Left lung (tissue), 14 donors: ENCODE measurements at places on chromosomes 2 and 18. TPM values are rescaled to one million over a fixed set of nuclear protein-coding genes. Genes with fewer than 3 reads are reported as not detected.

DNA sequence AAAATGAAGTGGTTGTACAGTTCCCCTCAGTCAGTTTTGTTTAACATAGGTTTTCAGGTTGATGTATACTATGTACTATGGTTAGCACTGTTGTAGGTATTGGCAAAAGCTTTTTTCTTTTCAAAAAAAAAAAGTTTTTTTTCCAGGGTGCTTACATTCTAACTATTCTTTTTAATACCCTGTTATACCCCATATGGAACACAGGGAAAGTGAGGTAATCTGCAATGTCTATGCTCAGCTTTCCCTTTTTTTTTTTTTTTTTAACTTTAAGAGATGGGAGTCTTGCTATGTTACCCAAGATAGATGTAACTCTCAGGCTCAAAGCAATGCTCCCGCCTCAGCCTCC, 590 bp upstream of the CCDC138 start:
- no peak for DNase-seq

SGO2 gene
- 26.2 TPM for polyA plus RNA-seq

DNA sequence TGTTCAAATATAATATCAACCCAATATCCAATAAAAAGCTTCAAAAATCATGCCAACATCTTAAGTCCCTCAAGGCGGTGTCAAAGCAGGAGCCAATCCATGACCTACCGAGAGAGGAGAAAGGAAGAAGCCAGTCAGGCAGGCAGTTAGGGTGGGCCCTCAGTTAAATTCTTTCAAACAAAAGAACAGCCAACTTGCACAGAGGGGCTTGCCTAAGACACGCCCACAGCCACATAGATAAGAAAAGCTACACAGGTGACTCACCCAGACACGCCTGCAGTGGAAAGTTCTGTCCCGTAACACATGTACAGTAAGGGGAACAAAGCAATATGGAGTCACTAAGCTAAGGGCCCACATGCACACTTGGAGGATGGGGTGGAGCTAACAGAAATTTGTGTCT, 61.3 kb downstream of the SP110 start:
- DNase-seq, result no peak

CHST10 gene
- 27.7 TPM for polyA plus RNA-seq

DNA sequence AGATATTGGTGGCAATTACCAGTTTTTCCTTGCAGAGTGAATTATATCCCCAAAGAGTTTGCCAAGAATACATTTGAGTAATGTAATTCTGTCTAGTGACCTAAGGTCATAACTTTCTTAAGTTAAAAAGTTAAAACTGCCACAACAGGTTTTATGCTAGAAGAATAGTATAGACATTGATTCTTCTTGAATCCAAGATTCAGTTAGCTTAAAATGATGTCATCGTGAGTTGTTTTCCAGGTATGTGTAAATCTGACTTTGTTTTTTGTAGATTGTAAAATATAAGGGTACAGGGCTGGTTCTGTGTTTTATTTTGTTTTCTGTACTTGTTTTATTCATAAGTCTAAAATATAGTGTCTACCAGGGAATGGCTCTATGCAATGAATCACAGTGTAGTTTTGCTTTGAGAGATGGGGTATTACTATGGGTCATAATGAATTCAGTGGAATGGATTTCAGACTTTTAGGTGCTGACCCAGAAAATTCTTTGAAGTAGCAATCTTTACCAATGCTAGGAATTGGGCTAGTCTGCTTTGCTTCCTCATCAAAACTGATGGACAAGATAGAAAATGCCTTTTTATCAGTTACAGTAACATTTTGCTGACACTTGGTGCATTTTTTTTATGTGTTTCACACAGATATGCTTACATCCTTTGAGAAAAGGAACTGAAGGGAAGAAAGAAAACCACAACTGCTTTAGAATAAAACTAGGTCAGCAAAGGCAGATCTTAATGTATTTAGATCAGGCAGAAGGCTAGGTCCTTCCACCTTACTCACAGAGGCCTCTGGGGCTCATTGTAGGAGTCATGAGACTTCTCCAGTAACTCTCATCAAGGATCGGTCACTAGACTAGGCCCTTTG, 20.8 kb upstream of the MGAT5 start:
- DNase-seq, result no peak

GRCh38 chr2:231795525-231796327, 9.5 kb downstream of the COPS7B start:
- no peak for DNase-seq

GRCh38 chr2:37872192-37872750, 52.8 kb upstream of the RMDN2 start:
- DNase-seq, result no peak

GRCh38 chr2:138601458-138602165, 100.0 kb downstream of the SPOPL start:
- DNase-seq, result no peak

- no peak for DNase-seq
These were observed 19.8 kb downstream of the VPS4B start for GRCh38 chr18:63402246-63403162.

CNGA3 gene
- polyA plus RNA-seq, result not detected

DNA sequence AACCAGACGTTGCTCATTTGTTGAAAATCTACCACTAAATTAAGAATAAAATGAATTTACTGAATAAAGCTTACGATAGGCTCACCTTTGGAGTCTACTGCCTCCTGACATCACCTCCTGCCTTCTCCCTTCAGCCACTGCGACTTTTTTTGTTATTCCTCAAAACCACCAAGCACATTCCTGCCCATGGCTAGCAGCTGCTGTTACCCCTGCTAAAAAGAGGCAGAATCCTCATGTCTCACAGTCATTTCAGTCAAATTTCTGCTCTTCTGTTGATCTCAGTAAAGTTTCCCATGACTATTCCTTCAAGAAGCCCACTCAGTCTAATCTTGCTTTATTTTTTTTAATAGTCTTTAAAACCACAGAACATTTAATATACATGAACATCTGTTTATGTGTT, 40.8 kb upstream of the ANKRD62 start:
- DNase-seq, result no peak

DNA sequence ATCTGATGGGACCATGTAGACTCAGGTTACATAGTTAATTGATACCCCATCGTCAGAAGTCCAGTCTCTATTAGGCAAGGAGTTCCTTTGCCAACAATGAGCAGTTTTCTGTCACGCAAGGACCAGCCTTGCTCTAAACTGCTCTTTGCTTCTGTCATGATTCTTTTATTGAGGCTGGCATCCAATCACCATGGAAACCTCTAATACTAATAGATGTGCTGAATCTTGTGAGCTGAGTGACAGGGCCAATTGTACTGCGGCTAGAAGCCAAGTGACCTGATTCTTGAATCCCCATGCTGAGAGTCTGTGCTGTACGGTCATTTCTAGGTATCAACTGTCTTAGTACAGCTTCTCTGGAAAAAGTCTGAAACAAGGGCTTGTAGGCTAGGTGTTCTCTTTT, 395.6 kb downstream of the RND3 start:
- DNase-seq, result no peak

- DNase-seq, result no peak
These were observed 5.2 kb downstream of the CCBE1 start for GRCh38 chr18:59691996-59692395.

IMMT gene
- 92.6 TPM for polyA plus RNA-seq

DNA sequence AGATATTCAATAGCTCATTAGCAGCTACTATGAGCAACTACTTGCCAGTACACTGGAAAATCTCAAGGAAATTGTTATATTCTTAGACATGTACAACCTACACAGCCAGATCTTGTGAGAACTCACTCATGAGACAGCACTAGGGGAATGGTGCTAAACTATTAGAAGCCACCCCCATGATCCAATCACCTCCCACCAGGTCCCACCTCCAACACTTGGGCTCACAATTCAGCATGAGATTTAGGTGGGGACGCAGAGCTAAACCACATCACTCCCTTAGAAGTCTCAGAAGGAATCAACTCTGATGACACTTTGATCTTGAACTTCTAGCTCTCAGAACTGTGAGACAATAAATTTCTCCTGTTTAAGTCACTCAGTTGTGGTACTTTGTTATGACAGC, 418.3 kb upstream of the SPHKAP start:
- DNase-seq, result no peak

FBXO48 gene
- polyA plus RNA-seq, result 2.5 TPM

GRCh38 chr18:49112031-49112430, 161.3 kb upstream of the SMAD7 start:
- no peak for DNase-seq

DNA sequence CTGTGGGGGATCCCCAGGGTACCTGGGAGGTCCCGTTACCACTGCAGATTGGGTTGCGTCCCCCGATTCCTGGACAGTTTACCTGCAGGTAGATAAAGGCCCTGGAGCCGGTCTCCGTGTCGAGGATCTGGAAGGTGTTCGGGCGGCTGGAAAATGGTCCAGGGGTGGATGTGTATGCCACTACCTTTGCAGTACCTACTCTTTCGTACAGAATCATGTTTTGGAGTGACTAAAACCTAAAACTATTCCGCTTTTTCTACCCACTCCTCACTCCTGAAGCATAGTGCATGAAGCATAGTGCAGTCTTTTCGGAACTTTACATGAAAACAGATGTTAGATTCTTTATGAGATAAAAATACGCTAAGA, 418 bp downstream of the WDR75 start:
- DNase-seq, result no peak

GRCh38 chr18:24421831-24422230, 4.6 kb upstream of the IMPACT start:
- DNase-seq, result no peak

ADD2 gene
- 7.3 TPM for polyA plus RNA-seq

PPP1R1C gene
- polyA plus RNA-seq, result 2.9 TPM

GRCh38 chr2:140998017-140998416, 1132.8 kb downstream of the LRP1B start:
- DNase-seq, result no peak

IL37 gene
- not detected for polyA plus RNA-seq

DNA sequence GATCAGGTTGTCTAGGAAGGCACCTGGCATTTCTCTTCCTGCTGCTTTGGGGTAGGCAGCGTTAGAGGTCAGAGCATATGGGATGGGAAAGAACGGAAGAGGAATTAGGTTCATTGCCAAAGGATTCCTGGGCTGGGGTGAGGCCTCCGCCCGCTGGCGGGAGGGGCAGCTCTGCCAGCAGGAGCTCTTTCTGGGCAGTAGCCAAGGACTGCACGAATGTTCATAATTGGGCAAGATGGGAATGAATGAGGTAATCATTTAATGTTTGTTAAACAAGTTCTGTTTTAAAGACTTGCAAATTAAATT, 253.9 kb downstream of the AGAP1 start:
- DNase-seq, result no peak

SCN2A gene
- polyA plus RNA-seq, result 0.60 TPM

GRCh38 chr2:128619471-128620325, 301.0 kb upstream of the HS6ST1 start:
- DNase-seq, result no peak

GRCh38 chr2:72048881-72049477, 98.7 kb downstream of the CYP26B1 start:
- DNase-seq, result no peak

GRCh38 chr2:182933629-182934028, 67.2 kb upstream of the FRZB start:
- no peak for DNase-seq

GRCh38 chr2:236799391-236800026, 229.9 kb downstream of the ACKR3 start:
- no peak for DNase-seq

GAL3ST2 gene
- polyA plus RNA-seq, result 0.28 TPM

DNA sequence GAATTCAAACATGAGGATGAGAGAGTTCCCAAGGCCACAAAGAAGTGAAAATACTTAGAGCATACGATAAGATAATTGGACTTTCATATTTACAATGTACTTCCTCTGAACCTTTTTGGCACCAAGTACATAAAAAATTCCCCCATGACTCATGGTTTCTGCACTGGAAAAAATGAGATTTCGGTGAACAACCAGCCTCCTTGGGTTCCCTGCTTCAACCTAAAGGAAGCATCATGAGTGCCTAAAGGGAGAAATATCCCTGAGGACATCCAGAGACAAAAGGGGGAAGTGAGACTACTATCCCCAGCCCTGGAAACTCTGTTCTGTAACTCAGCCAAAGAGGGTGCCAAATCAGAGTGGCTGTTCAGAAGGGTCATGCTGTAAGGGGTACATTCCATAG, 562.7 kb upstream of the SLC39A10 start:
- no peak for DNase-seq

C1QL2 gene
- not detected for polyA plus RNA-seq

DNA sequence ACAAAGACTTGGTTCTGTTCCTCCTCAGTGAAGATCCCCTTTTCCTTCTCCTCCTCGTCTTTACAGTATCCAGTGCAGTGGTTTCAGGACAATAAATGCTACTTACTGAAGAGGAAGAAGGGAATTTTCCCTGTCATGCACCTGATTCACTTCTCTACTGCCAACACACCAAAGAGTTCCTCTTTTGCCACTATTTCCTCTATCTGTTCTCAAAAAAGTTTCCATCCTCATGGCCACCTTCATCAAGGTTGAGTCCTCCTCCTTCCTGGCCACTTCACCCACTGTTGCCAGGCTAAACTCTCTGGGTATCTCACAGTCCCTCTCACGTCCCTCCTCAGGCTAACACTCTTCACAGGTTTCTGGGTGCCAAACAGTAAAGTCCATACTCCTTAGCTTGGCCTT, 41.7 kb downstream of the PLEKHM3 start:
- no peak for DNase-seq

GRCh38 chr2:29063646-29064345, 10.5 kb downstream of the PCARE start:
- DNase-seq, result no peak

GRCh38 chr2:2056531-2056930, 274.5 kb downstream of the MYT1L start:
- no peak for DNase-seq

- DNase-seq, result no peak
These were observed 116.3 kb upstream of the KLHL29 start for GRCh38 chr2:23268467-23269263.

IL1F10 gene
- not detected for polyA plus RNA-seq

DNMT3A gene
- 93.3 TPM for polyA plus RNA-seq

- DNase-seq, result no peak
These were observed 115.8 kb upstream of the SETBP1 start for GRCh38 chr18:44564922-44565321.

GRCh38 chr18:45962461-45962860, 4.7 kb downstream of the EPG5 start:
- no peak for DNase-seq

GRCh38 chr2:219457784-219458369, 23.2 kb downstream of the SPEG start:
- DNase-seq, result no peak

- DNase-seq, result peak; percentile 90
These were observed at the start of gene DSC2 for GRCh38 chr18:31102025-31102684. Gene DSC2, minus strand, starts transcription at chr18:31102421. Its CDS starts 450 bp downstream, at chr18:31101971.
